ENCODE measurements at places on chromosomes 7 and 10.

GRCh38 chr10:123761038-123761428 lies 94.9 kb downstream of the GPR26 start:
- no peak for DNase-seq

- DNase-seq: no peak
These were observed 65.6 kb downstream of the ZEB1 start for GRCh38 chr10:31384589-31384949.

GRCh38 chr7:4014346-4015050 lies 667.6 kb upstream of the FOXK1 start:
- DNase-seq: no peak

DNA sequence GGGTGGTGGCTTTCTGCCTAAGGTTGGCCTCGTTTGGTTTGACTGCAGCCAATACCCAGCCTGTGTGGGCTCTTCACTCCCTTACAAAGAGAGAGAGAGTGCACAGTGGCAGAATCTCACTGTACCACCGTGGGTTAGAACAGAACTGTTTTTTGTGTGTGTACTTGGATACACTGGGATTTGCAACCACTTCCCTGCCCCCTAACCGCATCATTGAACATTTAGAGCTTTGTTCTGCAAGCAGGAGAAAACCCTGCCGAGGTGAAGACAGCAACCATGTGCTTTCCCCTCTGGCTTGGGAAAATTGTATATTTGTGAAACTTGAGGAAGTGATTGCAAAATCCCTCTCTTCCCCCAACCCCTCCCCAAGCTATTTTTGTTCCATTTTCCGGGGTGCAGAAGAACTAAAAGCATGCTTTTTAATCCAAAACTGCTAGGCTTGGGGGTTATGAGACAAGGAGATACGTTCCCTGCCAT lies 201.2 kb downstream of the TCF7L2 start:
- DNase-seq: peak; percentile 93

- no peak for DNase-seq
These were observed 16.4 kb downstream of the KCP start for GRCh38 chr7:128894101-128894440.

DNA sequence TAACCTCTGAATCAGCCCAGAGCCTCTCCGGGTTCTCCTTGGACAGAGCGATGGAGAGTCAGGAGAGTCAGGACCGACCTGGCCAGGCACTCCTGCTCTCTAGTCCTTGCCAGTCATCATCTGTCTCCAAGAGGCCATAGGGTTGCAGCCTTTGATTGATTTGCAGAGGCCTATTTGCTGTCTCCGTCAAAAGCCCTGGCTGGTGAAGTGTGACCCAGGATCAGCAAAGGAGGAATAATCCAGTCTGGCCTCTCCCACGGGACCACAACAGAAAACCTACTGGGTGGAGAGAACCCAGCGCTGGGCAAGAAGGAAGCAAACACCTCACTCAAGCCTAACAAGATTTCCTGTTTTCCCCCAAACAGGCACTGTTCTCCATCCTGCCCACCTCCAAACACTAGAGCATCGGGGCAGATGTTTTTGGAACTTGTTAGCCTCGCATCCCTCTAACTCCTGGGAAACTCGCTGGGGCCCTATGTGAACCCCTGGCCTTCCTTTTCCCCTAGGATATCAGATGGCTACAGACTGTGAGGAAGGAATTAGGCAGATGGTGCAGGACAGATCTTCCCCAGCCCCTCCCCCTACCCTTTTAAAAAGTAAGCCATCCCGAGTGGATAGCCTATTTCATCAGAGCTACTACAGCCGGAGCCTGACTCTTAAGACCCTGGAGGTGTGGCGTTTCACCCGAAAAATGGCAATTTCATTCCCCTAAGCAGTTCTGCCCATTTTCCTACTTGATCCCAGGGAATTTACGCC lies 54.3 kb downstream of the PODXL start:
- DNase-seq: no peak

- no peak for DNase-seq
These were observed 1.2 kb downstream of the DNAJC2 start for GRCh38 chr7:103343332-103343731.

GRCh38 chr10:77392236-77392721 lies 245.3 kb downstream of the KCNMA1 start:
- no peak for DNase-seq

DNA sequence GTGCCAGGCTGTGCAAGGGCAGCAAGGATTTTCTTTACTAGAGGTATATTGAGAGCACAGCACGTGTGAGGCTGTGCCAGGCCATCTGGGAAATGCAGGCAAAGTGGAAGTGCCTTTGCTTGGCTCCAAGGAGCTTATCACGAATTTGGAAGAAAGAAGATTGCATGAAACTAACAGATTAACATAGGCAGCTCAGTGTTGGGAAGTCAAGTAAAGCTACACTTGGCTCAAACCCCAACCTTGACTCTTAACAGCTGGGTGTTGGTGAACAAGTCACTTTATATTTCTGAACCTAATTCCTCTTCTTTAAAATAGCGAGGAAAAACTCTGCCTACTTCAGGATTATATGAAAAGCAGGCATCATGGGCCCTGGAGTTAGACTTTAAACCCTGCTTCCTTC lies 105.2 kb downstream of the PLCE1 start:
- DNase-seq: no peak

GRCh38 chr10:34426041-34426440 lies 389.1 kb downstream of the PARD3 start:
- no peak for DNase-seq

DNA sequence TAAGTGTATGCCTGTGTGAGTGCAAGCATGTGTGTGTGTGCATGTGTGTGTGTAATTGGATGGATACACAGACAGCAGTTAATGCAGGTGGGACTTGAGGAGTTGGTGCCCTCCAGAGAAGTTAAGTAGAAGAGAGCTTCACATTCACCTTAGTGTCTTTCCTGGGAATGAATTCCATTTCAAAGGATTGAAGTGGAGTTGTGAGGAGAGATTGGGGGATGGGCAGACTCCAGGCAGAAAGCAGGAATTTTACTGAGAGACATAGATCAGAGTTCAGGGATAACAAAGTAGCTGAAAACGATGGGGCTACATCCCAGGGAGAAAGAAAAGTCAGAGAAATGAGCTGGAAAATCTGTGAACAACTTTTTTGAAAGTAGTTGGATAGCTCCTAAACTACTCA lies 464.4 kb downstream of the TCERG1L start:
- no peak for DNase-seq

- no peak for DNase-seq
These were observed 223.0 kb downstream of the ELFN1 start for GRCh38 chr7:1893036-1893435.
